ENCODE measurements at places on chromosomes 11 and 22.
A peak's percentile ranks its signal among the peaks of the same experiment; 100 is the strongest.

DNA sequence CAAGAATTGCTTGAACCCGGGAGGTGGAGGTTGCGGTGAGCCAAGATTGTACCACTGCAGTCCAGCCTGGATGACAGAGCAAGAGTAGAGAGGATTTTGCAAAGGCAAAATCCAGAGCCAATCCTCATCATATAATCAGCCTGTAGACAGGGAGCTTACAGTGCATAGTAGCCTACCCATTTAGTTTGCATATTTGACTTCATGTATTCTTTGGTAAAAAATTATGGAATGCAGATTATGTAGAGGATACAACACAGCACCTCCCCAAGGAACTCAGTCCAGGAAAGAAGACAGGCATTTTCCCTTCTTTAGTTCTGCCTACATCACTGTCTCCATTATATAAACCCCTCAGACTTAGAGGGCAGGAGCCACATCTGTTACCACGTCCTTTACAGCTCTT lies 39.7 kb upstream of the YWHAH start:
- no peak for DNase-seq

GRCh38 chr11:67371189-67371910 lies 2.0 kb downstream of the CLCF1 start:
- DNase-seq: peak; percentile 52

DNA sequence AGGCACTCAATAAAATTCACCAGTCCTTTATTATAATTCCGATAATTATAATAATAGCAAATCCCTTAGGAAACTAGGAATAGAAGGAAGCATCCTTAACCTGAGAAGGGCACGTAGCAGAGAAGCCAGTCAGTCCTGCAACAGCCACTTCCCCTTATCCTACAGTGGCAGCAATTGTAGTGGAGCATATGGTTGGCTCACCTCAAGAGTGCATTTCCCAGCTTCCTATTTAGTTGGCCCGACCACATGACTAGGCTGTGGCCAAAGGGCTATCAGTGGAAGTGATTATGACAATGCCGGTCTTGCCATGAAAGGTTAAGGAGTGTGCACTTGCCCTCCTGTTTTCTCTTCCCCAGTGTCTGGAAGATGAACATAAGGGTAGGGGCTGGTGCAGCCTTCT lies 27.0 kb downstream of the TESMIN start:
- DNase-seq: no peak

DNA sequence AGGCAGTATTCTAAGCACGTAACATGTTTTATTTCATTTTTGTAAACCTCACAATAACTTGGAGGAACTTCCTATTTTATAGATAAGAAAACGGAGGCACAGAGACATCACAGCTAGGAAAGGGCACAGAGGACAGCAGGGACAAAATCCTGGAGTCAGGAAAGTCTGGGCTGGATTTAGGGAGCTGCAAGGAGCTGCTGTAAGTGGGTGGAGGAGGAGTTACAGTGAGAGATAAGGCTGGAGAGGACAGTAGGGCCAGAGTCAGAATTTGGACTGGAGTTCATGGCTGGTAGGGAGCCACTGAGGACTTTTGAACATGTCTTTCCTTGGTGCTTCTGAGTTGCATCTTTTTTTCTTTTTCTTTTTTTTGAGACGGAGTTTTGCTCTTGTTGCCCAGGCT lies 32.2 kb upstream of the PTPRJ start:
- no peak for DNase-seq

- DNase-seq: no peak
These were observed 6.6 kb downstream of the H19 start for GRCh38 chr11:1990872-1991578.

GRCh38 chr11:62137276-62137861 lies 13.6 kb downstream of the INCENP start:
- no peak for DNase-seq

DNA sequence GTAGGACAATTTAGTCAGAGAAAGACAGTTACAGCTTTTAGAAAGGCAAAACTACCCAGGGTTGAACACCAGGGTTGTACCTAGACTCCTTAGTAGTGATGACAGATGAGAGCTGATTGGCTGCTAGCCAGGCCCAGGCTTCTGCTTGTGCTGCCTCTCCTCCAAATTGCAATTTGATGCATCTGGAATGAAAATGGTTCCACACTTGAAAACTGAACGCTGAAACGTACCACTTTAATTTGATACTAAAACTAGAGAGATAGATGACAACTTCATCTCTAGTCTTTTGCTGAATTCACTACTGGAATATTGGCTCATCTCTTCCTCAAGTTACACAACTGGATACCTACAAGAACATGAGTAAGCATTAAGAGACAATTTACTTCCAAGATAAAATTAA lies 19.2 kb upstream of the FNBP4 start:
- DNase-seq: no peak

- DNase-seq: no peak
These were observed 70.4 kb upstream of the FGF3 start for GRCh38 chr11:69889400-69890318.

- DNase-seq: peak; percentile 36
These were observed 20.8 kb downstream of the VPS37C start for GRCh38 chr11:61140416-61140815.

- no peak for DNase-seq
These were observed 1.3 kb upstream of the SBF2 start for GRCh38 chr11:10295064-10295901.

- DNase-seq: no peak
These were observed 13.1 kb upstream of the GRK3 start for GRCh38 chr22:25551396-25551795.

DNA sequence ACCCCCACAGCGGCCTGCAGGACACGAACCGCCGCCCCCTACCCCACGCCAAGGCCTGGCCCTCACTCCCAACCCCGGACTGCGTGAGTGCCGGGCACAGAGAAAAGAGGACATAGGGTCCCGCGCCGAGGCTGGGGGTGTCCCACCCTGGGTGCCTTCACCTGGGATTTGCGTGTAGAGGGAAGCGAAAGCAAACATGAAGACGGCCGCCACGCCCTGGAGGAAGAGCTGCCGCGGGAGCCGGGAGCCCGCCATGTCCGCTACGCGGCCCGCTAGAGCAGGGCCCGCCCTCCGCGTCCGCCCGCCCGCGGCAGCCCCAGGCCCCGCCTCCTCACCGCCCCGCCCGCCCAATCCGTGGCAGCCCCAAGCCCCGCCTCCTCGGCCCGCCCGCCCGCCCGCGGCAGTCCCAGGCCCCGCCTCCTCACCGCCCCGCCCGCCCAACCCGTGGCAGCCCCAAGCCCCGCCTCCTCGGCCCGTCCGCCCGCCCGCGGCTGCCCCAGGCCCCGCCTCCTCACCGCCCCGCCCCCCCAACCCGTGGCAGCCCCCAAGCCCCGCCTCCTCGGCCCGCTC lies at the start of gene LMF2:
LMF2 (minus strand) TSS at position 282 of the 570 bp plus-strand sequence; CDS start at position 255, 27 bp downstream.
- peak; percentile 96 for DNase-seq

DNA sequence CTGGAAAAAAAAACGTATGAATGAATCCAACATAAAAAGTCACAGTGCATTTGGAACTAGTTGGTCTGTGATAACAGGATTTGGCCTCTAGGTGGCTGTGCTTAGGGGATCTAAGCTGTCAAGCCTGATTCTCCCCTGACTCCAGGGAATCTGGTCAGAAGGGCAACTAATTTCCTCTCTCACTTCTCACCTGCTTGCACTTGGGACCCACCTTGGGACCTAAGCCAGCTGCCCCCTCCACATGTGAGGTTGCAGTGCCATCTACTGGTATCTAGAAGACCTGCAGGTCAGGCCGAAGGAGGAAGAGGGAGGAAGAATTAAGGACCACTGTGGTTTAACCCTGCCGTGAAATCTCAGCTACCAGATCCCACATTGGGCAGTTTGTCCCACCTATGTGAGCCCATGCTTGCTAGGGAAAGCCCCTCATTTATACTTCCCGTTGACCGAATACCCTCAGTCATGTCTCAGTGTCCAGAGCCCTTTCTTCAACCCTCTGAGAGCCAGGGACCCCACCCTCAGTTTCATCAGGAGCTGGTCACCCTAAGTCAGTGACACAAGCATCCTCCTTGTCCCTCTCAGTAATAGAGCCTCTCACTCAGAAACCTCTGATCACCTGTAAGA lies 33.2 kb upstream of the CAVIN3 start:
- DNase-seq: peak; percentile 69

GRCh38 chr22:29206372-29207242 lies 911 bp downstream of the EMID1 start:
- no peak for DNase-seq

GRCh38 chr11:48052183-48053044 lies 72.1 kb downstream of the PTPRJ start:
- no peak for DNase-seq

DNA sequence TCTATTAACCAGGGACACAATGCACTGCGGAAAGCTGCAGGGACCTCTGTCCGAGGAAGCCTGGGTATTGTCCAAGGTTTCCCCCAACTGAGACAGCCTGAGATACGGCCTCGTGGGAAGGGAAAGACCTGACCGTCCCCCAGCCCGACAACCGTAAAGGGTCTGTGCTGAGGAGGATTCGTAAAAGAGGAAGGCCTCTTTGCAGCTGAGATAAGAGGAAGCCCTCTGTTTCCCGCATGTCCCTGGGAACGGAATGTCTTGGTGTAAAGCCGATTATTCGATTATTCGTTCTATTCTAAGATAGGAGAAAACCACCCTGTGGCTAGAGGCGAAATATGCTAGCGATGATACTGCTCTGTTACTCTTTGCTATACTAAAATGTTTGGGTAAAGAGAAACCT lies 5.2 kb downstream of the BET1L start:
- DNase-seq: no peak

DNA sequence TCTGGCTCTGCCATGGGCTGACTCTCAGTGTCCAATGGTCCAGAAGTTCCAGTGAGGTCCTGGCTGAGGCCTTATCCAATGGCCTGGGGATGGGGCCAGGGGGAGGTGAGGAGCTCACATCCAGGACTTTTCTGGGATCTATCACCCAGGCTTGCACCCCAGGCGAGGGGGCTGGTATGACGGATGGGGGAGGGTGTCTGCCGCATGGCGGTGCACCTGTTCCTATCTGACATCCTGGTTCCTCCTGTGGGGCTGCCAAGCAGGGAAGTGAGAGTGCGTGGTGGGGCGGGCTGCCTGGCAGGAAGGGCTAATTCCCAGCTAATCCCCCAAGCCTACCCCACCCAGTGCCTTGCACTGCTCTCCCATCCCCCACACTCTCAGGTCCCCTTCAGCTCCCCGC lies 102.1 kb downstream of the NECTIN1 start:
- DNase-seq: no peak

GRCh38 chr11:128311742-128312719 lies 275.3 kb downstream of the ETS1 start:
- no peak for DNase-seq

GRCh38 chr11:122711831-122712381 lies 56.4 kb downstream of the UBASH3B start:
- DNase-seq: no peak

DNA sequence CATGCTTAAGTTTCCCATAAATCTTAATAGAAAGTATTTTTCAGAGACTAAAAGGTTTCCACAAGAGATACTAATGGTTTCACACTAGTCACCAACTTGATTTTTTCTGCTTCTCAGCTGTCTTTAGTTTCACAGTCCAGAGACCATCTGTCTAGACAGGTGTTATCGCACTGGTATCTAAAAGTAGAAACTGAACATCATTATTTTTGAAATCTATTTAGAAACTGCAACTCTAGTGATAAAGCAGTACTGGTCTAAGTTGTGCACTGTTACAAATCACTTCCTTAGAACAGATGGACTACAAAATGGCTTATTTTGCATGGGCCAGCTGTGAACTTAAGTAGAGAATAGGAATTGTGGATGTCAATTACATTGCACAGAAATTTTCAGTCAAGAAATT lies 78.0 kb downstream of the CNTN5 start:
- DNase-seq: no peak

- no peak for DNase-seq
These were observed 5.9 kb upstream of the C11orf91 start for GRCh38 chr11:33706546-33706945.

- no peak for DNase-seq
These were observed 190.4 kb downstream of the MIAT start for GRCh38 chr22:26847816-26848215.

DNA sequence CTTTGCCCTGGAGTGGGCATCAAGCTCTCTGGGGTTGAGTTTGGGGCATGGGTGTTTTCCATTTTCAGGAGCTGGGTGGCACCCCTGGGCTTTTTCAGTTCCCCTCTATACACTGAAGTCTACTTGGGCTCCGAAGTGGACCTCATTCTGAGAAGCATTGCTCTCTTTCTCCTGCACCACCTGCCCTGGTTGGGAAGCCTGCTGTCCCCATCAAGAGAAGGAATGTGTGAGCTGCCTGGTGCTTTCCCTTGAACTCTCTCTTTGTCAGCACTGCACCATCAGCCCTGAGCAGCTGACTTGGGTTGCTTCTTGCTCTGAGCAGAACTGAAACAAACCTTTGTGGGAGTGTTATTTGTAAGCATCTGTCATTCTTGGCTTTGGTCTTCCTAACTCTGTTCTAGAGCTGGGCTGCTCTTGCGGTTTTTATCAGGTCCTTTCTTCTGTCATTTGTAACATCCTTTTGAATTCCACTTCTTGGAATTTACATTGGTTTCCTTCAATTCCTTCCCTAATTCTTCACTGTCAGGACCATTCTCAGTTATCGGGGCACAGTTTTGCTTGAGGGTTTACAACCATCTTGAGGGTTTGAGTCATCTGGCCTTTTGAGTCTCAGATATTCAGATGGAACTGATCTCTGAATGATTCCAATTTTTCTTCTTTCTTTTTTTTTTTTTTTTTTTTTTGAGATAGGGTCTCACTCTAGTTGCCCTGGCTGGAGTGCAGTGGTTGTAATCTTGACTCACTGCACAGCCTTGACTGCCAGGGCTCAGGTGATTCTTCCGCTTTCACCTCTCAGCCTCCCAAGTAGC lies 20.5 kb downstream of the UBE2L3 start:
- DNase-seq: no peak
